ENCODE measurements at places on chromosomes 3 and 15. TPM values are rescaled to one million over a fixed set of nuclear protein-coding genes. Genes with fewer than 3 reads are reported as not detected.

The KLHL24 gene
- 10.2 TPM for total RNA-seq

The MEIS2 gene
- 11.7 TPM for total RNA-seq

The GRM7 gene
- total RNA-seq = not detected

The SLC49A4 gene
- total RNA-seq = 14.1 TPM

The CYP8B1 gene
- total RNA-seq = not detected

The GOLGA8B gene
- 36.0 TPM for total RNA-seq

The SLC12A1 gene
- not detected for total RNA-seq

The GNAT1 gene
- not detected for total RNA-seq

The AZI2 gene
- total RNA-seq = 106 TPM

The FRMD5 gene
- total RNA-seq = 2.6 TPM

The SNURF gene
- total RNA-seq = 11.8 TPM

The GCNT3 gene
- total RNA-seq = not detected

The C15orf62 gene
- total RNA-seq = 0.33 TPM

The CDAN1 gene
- total RNA-seq = 29.5 TPM

The GPR62 gene
- not detected for total RNA-seq

The EBLN2 gene
- 3.8 TPM for total RNA-seq

GRCh38 chr15:47669221-47669620 is 48.1 kb upstream of the SEMA6D start:
- no peak for DNase-seq

- DNase-seq = no peak
These were observed 23.2 kb downstream of the MELTF start for GRCh38 chr3:197006446-197006845.

DNA sequence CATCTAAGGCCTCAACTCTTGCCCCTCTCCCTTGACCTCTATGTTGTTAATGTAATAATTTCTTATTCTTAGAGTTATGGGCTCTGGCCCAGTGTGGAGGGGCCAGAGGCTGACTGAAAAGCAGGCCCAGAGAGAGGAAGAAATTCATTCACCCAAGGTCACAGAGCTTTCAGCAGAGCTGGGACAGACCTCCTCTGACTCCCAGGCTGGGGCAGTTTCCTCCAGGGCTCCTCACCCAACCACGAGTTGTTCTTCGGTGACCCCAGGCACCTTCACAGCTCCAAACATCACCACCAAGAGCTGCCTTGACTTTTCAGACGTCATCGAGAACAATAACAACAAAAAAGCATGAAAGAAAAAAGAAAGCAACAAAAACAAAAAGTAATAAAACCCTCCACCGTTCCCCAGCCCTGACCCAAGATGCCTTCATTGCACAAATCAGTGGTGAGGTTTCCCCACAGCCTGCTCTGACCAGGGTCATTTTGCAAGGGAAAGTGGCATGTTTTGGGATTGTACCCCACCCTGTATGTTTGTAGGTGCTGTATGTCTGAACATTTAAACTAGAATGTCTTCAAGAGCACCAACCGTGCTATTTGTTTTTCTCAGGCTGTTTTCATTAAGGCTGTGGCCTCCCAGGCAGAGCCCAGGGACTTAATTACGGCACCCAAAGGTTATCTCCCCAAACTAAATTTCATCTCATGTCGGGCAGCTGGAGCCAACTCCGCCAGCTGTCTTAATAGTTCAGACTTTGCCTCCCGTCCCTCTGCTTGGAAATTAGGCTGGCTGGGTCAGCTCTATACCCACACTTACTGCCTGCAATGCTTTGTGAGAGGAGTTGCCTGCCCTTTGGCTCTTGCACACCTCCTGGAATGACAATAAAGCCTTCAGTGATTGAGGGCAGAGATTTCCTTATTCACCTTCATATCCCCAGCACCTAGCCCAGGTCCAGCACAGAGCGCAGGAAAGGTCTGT is 173.8 kb downstream of the RPLP1 start:
- no peak for DNase-seq

GRCh38 chr3:61531528-61531927 is 29.8 kb upstream of the PTPRG start:
- no peak for DNase-seq

- DNase-seq = no peak
These were observed 27.7 kb downstream of the SRPRB start for GRCh38 chr3:133833267-133833666.

GRCh38 chr3:148004331-148004730 is 595.2 kb downstream of the ZIC1 start:
- DNase-seq = no peak

- DNase-seq = no peak
These were observed 47.4 kb upstream of the WNT7A start for GRCh38 chr3:13927295-13927694.

DNA sequence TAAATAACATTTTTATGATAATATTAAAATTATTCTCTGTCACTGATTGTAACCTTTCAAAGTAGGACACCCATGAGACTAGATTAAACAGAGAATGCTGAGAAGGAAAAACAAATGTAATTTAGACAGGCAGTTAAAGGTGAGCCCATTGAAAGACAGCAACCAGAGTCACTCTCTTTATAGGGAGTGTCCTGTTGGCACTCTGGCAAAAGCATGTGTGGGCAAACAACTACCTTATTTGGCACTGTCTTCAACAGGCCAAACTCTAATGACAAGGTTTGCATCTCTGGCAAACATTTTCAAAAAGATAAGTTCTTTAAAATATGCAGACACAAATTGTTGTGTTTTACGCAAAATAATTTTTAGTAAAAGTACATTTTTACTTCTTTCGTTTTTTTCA is 29.8 kb downstream of the NFKBIZ start:
- DNase-seq = no peak

- no peak for DNase-seq
These were observed 268.8 kb upstream of the ARHGEF26 start for GRCh38 chr3:153852355-153852754.

- no peak for DNase-seq
These were observed 97.1 kb downstream of the APBA2 start for GRCh38 chr15:28982886-28983285.

DNA sequence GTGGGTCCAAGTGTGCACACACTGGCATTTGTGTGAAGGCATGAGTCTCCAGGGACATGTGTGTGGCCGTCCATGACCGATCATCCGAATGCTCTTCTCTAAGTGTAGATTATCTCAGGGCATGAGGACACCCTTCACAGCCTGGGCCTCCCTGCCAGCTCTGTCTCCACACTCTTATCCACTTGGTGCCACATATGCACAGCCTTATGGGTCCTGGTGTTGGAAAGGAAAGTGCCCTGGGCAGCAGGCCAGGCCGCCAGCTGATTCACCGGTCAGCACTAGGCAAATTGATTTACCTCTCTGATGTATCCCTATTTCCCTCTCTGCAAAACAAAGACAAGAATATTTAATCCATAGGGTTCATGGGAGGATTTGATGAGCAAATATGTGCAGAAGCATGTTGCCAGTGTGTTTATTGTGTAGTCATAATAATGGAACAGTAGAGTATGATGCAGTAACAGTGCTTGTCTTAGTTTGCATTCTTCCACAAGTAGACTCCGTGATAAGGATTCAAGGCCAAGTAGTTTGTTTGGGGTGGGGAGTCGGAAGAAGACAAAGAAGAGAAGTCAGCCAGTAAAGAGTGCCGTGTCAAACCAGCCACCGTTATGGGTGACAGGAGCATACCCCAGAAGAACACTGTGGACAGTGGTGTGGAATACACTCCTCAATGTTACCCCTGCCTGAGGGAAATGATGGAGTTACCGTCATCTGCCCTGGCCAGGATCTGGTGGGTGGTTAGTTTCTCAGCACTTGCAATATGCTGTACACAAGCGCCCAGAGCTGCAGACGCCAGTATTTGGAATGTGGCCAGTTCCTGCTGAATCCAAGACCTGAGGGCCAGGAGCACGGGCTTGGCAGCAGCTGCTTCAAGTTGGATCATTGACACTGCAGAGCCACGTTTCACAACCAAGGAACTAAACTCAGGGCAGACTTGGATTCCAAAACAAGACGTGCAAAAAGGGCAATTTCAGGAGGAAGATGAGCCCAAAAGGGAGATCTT is 85.1 kb downstream of the MTHFS start:
- no peak for DNase-seq

GRCh38 chr3:32303977-32304881 is 65.7 kb downstream of the CMTM8 start:
- no peak for DNase-seq

DNA sequence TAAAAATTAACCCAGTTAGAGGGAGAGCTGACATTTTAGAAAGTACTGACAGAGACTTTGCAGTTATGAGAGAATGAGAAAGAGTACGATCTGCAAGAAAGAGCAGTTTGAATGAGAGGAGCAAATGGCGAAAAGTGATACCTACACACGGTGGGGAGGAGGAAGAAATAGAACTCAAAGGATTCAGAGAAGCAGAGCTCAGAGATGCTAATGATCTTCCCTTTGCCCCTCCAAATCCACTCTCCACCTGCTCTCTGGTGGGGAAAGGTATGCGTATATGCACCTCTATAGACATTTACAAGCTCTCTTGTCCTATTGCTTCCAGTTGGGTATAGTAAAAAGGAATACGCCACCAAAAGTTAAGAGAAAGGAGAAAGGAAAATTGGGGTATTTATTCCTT is 123.3 kb upstream of the TTC14 start:
- DNase-seq = no peak

GRCh38 chr3:161132391-161132790 is 27.2 kb upstream of the B3GALNT1 start:
- no peak for DNase-seq

DNA sequence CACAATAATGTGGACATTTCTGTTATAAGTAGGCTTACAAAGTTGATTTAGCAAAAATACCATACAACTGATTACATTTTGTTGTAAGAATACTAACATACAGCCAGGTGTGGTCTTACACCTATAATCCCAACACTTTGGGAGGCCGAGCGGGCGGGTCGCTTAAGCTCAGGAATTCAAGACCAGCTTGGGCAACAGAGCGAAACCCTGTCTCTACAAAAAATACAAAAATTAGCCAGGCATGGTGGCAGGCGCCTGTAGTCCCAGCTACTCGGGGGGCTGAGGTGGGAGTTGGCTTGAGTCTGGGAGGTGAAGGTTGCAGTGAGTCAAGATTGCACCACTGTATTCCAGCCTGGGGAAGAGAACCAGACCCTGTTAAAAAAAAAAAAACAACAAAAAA is 67.1 kb downstream of the DLG1 start:
- no peak for DNase-seq

- DNase-seq = peak; percentile 6
These were observed 767 bp downstream of the GLT8D1 start for GRCh38 chr3:52704611-52705437.

- no peak for DNase-seq
These were observed 122.4 kb downstream of the CBLB start for GRCh38 chr3:105746231-105746996.

DNA sequence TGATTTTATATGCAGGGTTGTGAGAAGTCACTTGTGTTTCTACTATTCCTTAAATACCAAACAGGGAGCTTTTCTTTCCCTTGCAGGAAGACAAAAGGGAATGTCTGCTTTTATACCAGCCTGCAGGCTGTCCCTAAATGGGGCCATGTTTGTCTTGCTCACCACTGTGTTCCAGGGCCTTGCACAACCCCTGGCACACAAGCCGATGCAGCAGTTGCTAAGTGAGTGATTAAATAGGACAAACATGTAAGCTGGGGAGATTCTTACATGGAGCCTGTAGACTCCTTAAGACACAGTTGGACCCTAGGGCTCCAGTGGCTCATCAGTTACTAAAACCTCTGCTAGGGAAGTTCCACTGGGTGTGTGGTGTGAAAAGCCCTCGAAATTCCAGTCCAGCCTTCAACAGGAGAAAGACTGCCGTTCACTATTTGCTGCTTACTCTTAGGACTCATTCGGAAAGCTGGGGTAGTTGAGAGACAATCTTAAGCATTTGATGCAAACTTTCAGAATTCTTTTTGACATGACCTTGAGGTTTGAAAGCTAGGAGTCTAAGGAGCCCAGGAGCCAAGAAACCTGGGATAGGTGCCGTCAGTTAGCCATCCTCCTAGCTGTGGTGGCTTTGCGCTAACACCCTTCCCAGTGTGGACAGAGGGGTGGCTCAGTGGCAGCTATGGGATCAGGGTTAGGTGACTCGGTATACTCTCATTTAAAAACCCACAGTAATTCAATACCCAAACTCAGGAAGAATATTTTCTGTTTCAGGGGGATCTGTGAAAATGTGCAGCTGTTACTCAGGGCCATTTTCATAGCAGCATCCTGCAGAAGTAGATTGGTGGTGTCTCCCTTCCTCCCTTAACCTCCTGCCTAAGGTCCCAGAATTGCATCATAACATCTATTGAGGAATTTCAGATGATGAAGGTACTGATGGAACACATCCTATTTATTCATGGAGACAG is 39.1 kb downstream of the SYNM start:
- no peak for DNase-seq

- DNase-seq = no peak
These were observed 211.6 kb downstream of the MAGI1 start for GRCh38 chr3:65827076-65827475.

GRCh38 chr15:44861917-44862316 is 94.6 kb upstream of the TERB2 start:
- DNase-seq = no peak

DNA sequence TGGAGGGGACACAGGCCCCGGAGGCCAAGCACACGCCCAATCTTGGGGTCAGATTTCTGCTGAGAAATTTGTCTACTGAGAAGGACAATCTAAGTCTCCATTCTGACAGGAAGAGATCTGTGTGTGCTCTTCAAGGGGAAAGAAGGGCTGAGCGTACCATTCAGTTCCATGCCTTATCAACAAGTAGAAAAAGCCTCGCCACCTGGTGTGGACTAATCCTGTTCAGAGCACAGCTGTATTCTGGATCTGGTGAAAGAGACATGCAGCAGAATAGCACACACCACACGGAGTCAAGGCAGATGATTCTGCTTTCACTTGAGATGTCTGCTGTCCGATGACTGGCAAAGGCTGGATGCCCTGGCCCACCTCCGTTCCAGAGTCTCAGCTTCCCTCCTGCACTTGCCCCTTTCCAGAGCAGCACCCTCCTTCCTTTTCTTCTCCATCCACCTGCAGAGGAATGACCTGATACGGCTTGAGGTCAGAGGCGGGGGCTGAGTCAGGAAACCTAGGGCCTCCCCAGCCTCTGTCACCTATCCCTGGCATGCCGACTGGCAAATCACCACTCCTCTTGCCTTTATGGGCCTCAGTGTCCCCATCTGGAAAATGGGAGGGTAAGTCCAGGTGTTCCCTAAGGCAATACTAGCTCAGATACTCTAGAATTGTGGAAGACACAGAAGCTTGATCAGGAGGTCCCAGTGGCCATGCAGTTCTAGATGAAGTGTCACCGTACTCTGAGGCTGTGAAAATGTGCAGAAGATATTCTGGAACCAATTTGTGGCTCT is 36.9 kb upstream of the CTSH start:
- no peak for DNase-seq

DNA sequence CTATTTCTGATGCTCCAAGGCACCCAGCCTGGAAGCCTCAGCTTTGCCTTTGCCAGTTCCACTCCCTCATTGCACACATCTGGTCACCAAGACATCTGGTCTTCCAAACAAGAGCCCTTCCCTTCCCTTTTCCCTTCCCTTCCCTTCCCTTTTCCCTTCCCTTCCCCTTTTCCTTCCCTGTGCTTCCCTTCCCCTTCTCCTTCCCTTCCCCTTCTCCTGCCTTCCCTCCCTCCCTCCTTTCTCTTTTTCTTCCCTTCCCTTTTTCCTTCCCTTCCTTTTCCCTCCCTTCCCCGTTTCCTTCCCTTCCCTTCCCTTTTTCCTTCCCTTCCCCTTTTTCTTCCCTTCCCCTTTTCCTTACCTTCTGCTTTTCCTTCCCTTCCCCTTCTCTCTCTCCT is 2.4 kb upstream of the CGNL1 start:
- no peak for DNase-seq

- no peak for DNase-seq
These were observed 1045.3 kb downstream of the OTOL1 start for GRCh38 chr3:162541923-162542322.

GRCh38 chr3:159971311-159971710 is 17.3 kb upstream of the IL12A start:
- no peak for DNase-seq
